Thoracic aorta (tissue), 2 donors: ENCODE measurements at places on chromosomes 12 and 14. TPM values are rescaled to one million over a fixed set of nuclear protein-coding genes. Genes with fewer than 3 reads are reported as not detected.

Gene PROX2
- not detected for total RNA-seq

GRCh38 chr12:120370343-120371243 is 1.6 kb upstream of the MSI1 start:
- DNase-seq = no peak

Gene FLRT2
- 20.1 TPM for total RNA-seq

Gene FGF23
- not detected for total RNA-seq

- no peak for DNase-seq
Measured at GRCh38 chr12:20508359-20508758, 140.0 kb downstream of the PDE3A start.

GRCh38 chr12:46958053-46958452 is 121.4 kb upstream of the PCED1B start:
- no peak for DNase-seq
